GM23338 (cell line): ENCODE measurements at places on chromosomes 3 and 15.

GRCh38 chr3:107684431-107684925, 161.7 kb downstream of the BBX start:
- DNase-seq: peak; percentile 69

DNA sequence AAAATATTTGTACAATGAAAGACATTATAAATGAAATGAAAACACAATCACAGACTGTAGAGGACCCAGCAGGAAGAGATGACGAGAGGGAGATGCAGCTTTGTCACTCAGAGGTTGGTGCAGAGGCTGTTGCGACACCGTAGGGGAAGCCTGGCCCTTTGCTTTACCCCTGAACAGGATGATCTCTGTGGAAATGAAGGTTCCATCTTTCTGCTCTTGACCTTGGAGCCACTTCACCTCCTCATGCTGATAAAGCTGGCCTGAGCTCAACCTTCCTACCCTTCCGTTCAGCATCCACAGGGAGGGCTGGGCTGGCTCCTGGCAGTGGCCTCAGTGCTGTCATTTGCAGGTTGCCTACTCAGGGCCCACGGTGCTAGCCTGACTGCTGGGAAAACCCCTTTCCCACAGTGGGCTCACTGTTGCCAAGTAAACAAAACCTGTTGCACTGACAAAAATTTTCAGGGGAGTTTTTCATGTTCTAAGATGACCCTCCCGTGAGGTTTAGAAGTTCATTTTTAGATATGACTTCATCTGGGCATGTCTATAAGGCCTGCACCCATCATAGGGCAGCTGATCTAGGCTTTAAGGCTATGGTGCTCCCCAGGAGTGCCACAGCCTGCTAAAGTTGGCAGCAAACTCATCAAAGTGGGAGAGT, 3.0 kb upstream of the CD80 start:
- DNase-seq: no peak

DNA sequence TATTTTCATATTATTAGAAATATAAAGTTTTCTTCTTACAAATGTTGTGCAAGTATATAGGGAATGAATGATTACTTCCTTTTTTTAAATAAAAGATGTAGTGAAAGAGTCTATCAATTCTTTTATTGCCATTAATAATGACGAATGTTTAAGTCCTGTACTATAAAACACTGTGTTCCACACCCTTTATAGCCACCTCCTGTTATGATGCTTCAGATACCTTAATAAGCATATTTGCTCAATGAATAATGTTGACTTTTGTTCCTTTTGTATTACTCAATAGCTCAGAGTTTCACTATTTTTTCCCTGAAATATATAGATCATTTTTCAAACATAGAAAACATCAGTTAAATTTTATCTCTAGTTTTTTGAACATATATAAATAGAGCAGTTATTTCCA, 378.2 kb upstream of the THBS1 start:
- no peak for DNase-seq

DNA sequence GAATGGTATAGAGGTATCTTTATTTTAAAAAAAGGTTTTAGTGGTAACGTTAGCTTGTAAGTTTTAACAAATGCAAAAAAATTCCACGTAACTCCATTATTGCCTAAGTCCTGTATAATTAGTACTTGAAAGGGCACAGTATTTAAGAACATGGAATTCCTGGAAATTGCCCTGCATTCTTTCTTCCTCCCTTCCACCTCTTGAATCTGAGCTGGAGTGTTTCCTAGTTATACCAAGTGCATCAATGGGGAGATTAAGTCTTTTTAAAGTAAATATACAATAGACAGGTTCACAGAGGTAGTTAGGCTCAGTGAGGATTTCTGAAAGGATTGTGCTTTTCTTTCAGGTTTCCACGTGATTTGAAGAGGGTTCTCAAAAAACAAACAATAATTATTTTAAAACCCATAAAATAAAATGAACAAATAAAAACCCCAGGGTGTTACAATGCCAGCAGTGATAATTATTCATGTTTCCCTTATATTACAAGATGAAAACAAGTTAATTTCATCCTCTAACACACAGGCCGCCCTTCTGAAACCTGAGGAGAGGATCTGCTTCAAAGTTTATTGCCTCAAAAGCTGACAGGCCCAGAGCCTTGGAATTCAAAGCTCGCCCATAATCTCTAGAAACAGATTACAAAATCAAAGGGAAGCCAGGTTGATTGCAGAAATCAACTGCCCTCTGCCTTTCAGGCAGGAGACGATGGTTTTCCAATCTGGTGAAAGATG, 128.8 kb upstream of the LMOD3 start:
- no peak for DNase-seq

DNA sequence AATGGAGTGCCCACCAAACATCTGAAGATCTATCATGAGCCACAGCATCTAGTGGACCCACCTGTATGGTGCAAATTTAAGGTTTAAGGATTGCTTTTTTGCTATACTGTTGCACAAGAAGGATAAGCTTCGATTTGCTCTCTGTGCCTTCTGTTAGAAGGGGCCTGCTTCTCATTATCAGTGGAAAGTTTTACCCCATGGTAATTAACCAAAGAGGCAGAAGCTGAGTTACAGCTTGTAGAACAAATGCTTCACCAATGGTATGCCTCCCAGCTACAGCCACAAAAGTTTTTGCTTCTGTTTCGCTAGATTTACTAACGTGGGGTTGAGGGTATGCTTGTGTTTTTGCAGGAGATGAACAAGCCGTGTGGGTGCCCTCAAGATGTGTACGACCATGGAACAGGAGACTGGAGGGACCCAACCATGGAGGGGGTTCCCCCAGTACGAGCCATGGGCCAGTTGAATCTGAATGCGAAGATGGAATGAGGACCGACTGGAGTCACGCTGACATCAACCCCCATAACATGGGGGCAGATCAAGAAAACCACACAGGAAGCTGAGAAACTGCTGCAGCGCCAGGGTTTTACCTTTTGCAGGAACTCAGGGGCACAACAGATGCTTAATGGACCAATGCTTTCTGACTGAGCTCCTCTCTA, 43.5 kb downstream of the ACAD9 start:
- DNase-seq: no peak

DNA sequence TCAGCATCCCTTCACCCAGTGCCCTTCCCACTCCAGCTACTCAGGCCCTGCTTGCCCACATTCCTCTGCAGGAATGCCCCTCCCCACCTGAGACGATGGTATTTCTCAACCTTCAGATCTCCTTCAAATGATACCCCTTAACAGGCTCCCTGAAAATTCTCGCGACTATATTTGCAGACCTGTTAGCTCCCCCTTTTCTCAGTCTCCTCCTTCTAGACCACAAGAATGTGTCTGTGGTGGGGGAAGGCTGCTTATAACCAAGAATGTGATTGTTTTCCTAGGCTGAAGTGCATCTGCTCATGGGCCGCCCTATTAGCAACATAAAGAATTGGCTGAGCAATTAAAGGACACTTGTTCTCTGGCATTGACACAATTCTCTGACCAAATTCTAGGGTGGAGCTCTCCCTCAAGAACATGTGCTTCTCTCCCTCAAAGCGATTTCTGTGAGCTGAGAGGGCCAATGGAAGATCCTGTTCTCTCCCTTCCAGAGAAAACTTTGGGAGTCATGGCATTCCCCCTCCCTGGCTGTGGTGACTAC, 19.1 kb upstream of the LIMD1 start:
- DNase-seq: peak; percentile 74

GRCh38 chr15:41333026-41333562, 413 bp downstream of the NUSAP1 start:
- no peak for DNase-seq

GRCh38 chr3:25427563-25427941, 511 bp upstream of the RARB start:
- no peak for DNase-seq

DNA sequence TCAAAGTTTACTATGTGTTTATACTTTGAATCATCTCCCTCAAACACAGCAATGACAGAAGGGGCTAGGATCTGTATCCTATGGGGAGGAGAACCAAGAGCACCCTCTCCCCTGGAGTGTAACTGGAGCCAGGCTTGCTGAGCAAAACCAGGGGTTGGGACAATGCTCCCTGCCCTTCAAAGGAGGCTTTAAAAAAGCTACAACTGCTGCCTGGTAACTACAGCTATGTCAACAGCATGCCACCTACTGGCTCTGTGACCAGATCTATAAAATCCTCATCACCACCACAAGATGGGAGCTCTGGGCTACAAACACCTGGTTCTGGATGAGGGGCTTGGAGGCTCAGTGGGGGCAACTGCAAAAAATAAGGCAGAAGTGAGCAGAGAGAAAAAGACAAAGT, 61.9 kb downstream of the ANO10 start:
- DNase-seq: peak; percentile 10

GRCh38 chr3:32438596-32439344, 47.1 kb downstream of the CMTM7 start:
- no peak for DNase-seq

DNA sequence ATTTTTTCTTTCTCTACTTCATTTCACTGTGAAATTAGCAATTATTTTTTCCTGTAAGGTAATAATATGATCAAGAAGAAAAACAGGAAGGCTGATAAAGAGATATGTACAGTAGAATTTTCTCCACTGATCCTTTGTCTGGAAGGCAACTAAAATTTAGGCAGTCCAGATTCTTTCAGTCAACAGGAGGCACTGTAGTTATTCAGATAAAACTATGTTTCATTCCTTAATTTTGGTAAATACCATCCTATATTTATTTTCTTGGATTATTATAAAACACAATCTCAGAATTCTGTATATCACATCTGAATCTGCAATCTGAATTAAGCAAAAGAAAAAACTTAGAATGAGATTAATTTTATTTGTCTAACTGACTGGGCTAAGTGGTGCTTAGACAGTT, 343.2 kb downstream of the LSAMP start:
- DNase-seq: no peak

DNA sequence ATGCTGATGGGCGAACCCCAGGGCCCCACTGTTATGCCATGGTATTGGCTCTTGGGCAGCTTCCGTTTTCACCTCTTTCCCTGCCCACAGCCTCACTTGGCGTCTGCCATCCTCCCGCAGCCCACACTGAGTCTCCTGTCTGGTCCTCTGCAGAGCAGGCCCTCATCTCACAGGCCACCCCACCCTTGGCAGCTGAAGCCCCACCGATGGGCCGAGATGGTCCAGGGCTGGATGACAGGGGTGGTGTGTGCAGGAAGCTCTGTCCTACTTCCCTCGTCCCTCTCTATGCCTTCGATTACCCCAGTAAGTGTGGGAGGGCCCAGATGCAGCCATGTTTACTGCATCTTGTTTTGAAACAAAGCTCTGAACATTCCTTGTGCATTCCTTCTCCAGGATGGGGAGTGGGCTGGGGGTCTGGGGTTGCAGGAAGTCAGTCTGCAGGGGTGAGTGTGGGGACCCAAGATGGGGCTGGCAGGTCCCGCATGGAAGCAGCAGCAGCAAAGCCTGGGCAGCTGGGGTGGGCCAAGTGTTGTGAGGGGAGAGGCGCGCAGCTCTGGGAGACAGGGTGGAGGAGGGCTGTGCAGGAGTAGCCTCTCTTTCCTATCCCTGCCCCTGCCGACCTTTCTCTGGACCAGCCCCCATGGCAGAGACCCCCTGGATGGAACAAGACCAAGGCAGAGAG, 20.9 kb downstream of the TBC1D21 start:
- DNase-seq: no peak

GRCh38 chr3:52299879-52300611, 12.4 kb downstream of the GLYCTK start:
- peak; percentile 50 for DNase-seq

DNA sequence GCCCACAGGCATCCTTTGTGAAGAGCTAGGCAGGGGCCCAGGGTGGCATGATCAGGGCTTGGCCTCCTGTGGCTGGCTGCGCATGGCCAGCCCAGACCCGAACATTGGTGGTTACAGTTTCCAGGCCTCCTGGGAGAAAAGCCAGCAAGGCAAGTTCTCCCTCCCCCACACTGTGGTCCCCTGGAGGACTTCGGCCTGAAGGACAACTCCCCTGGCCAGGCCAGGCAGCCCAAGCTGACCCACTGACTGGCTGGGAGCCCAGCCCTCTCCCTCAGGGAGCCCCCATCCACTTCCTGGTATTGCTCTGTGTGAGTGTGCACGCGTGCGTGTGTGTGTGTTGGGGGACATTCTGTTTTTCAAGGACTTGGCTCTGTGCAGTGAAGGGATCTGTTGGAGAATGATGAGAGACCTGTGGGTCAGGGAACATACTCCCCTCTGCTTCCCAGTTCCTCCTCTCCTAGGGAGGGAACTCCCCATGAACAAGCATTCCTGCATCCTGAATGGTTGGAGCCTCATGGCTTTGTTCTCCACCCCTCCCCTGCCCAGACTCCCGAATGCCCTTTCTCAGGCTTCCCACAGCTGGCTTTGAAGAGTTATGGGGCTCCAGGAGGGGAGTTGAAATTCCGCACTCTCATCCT, 29.5 kb downstream of the CORO2B start:
- peak; percentile 62 for DNase-seq

DNA sequence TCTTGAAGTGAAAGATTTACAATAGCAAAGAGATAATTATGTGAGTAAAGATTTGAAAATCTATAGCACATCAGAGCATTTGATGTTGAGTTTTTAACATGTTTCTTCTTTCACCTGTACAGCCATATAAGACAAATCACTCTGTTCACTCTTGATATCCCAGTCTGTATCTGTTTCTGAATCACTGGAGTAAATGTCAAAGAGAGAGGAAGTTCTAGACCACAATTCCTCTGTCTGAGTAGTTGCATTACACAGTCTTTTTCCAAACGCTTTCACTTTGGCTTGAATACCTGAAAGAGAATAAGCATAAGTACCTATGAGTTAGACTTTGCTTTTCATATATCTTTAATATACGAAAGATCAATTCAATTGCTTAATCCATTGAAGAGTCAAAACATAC, 9.9 kb downstream of the THAP10 start:
- no peak for DNase-seq

DNA sequence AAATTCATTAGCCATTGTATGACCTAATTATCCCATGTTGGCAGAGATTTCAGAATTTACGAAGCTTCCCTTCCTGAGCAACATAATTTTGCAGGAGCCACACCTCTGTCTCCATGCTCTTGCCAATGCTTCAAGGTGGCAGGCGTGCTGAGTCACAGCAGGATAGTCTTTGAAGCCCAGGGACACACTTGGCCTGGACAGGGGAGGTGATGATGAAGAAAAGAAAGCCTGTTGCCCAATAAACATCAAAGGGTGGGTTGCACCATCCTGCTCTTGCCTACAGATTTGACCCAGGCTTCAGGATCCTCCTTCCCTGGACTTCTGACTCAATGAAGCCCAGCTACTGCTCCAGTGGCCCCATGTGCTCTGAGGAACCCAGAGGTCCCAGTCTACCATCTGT, 117.1 kb downstream of the MINAR1 start:
- no peak for DNase-seq

GRCh38 chr15:92636908-92637481, 18.6 kb downstream of the FAM174B start:
- peak; percentile 69 for DNase-seq

- peak; percentile 73 for DNase-seq
Observed at GRCh38 chr15:29613951-29614382, 208.3 kb downstream of the TJP1 start.

DNA sequence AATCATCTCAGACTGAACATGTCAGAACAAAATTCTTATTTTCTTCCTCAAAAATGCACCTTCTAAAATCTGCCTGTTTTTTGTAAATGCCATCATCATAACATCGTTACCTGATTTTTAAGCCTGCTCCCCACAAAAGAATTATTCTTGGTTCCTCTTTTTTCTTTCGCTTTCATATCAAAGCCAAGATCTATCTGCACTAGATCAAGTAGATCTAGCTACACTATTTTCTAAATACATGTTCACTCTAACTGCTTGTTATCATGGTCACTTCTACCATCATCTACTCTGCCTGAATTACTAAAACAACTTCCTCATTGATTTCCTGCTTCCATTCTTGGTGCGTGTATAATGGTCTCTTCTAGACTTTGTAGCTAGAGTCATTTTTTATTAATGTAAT, 217.7 kb downstream of the ARPP21 start:
- no peak for DNase-seq

GRCh38 chr3:189820365-189820720, 189.2 kb downstream of the TP63 start:
- no peak for DNase-seq

GRCh38 chr3:112806903-112807302, 39.8 kb downstream of the CD200R1L start:
- no peak for DNase-seq
